ENCODE measurements at places on chromosomes 4 and X. TPM values are rescaled to one million over a fixed set of nuclear protein-coding genes. Genes with fewer than 3 reads are reported as not detected.

GRCh38 chr4:162011089-162011488 lies 152.7 kb downstream of the FSTL5 start:
- H3K27ac ChIP-seq: no peak overlapping the region
- no peaks in the 10 kb centered on the region for H3K36me3 ChIP-seq
- no peaks in the 10 kb centered on the region for H3K4me1 ChIP-seq

DNA sequence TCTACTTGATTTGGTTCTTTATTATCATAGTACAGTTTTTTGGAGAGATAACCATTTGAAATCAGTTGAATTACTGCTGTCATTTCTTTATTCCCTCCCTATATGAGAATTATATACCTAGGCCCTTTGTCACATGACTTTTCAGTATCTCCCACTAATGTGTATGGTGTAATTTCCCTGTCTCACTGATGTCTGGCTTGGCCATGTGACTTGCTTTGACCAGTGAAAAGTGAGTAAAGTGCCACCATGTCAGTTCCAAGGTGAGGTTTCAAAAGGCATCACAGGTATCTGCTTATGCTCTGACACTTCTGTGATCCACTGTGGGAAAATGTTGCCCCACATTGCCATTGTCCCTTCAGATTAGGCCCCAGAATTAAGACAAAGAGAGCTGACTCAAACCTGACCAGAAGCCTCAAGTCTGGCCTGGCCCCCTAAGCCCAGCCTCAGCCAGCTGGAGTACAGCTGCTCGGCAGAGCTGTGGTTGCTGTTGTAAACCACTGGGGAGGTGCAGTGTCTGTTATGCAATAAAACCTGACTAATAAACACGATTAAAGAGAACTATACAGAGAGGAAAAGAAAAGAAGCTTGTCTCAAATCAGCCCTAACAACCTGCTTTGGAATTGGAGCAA lies 27.5 kb downstream of the SETD7 start:
- H3K27ac ChIP-seq: no peak overlapping the region
- DNase-seq: no peak
- H3K4me3 ChIP-seq: no peak overlapping the region
- H3K27me3 ChIP-seq: no peaks in the 10 kb centered on the region

DNA sequence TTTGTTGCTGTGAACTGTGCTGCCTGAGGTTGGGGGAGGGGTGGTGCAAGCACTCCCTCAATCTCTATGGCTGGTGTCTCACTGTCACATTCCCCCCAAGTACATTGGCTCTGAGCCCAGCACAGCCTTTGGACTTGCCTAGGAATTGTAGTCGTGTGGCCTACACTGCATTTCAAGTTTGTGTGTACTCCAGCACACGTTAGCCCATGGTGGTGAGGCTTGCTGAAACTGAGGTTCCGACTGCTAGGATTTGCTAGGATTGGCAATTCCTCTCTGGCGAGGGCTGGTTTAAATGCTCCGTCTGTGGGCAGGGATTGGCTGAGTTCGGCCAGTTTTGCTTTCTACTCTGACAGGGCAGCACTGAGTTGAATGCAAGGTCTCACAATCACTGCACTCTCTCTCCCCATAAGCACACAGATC lies 121.7 kb upstream of the CXXC4 start:
- no peak overlapping the region for H3K4me3 ChIP-seq
- H3K4me1 ChIP-seq: no peaks in the 10 kb centered on the region
- H3K27me3 ChIP-seq: no peaks in the 10 kb centered on the region
- H3K27ac ChIP-seq: no peak overlapping the region
- no peak for DNase-seq
- H3K36me3 ChIP-seq: no peaks in the 10 kb centered on the region

- no peaks in the 10 kb centered on the region for H3K36me3 ChIP-seq
- H3K4me1 ChIP-seq: no peaks in the 10 kb centered on the region
- no peak for DNase-seq
- H3K4me3 ChIP-seq: no peak overlapping the region
These were observed 218.8 kb upstream of the ANXA10 start for GRCh38 chr4:167873496-167873895.

- no peak overlapping the region for H3K4me3 ChIP-seq
- no peaks in the 10 kb centered on the region for H3K4me1 ChIP-seq
- H3K36me3 ChIP-seq: no peaks in the 10 kb centered on the region
- H3K27ac ChIP-seq: no peak overlapping the region
- no peaks in the 10 kb centered on the region for H3K27me3 ChIP-seq
These were observed 192.5 kb downstream of the ASMT start for GRCh38 chrX:1807301-1807731.

DNA sequence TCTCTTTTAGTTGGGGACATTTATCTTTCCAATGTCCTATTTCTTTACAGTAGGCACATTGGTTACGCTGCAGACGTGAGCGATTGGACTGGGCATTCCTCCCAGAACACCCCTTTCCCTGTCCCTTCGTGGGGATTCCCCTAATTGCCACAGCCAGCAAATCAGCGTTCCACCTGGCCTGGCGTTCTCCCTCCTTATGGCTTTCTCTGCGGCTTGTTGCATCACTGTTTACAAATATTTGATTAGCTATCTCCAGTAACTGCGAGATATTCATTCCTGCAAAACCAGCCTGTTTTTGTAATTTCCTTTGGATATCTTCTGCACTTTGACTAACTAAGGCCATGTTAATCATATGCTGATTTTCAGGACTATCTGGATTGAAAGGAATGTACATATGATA lies 202.5 kb upstream of the KLF8 start:
- no peak overlapping the region for H3K27ac ChIP-seq
- no peaks in the 10 kb centered on the region for H3K36me3 ChIP-seq
- no peak for DNase-seq
- no peaks in the 10 kb centered on the region for H3K27me3 ChIP-seq
- H3K4me1 ChIP-seq: no peaks in the 10 kb centered on the region

DNA sequence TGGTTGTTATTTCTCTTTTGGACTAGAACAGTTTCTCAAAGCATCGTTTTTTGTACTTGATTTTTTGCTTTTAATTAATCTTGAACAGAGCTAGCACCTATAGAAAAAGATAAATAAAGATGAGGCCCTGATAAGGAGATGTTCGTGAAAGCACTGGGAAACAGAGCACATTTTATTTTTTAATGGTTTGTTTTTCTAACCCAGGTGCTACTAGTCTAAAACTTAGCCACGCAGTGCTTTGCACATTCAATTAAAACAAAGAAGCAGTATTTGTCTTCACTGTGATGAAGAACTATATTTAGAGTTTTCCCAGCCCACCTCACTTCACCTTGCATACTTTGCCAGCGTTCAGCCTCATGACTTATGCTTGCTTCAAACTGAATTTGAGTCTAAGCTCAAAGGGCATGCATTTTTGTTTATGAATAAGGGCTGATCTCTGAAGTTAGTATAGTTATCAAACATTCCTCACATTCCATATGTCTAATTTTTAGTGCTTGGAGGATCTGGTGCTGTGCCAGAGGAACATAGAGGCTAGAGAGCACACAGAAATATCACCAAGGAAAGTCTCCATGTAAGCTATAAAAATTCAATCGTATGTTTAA lies 76.7 kb downstream of the WWC2 start:
- H3K4me1 ChIP-seq: peaks cover 10% of the 10 kb centered on the region
- H3K36me3 ChIP-seq: no peaks in the 10 kb centered on the region
- H3K27me3 ChIP-seq: no peaks in the 10 kb centered on the region
- DNase-seq: no peak
- H3K4me3 ChIP-seq: no peak overlapping the region
- no peak overlapping the region for H3K27ac ChIP-seq

GRCh38 chr4:6115746-6116586 lies 84.4 kb downstream of the JAKMIP1 start:
- no peaks in the 10 kb centered on the region for H3K4me1 ChIP-seq
- no peak overlapping the region for H3K27ac ChIP-seq
- H3K36me3 ChIP-seq: no peaks in the 10 kb centered on the region
- H3K4me3 ChIP-seq: no peak overlapping the region
- no peaks in the 10 kb centered on the region for H3K27me3 ChIP-seq

The NXF2B gene
- total RNA-seq: not detected

The HMX1 gene
- not detected for total RNA-seq

The CXXC4 gene
- not detected for total RNA-seq
